ENCODE measurements at places on chromosomes 12 and 14. TPM values are rescaled to one million over a fixed set of nuclear protein-coding genes. Genes with fewer than 3 reads are reported as not detected.

DNA sequence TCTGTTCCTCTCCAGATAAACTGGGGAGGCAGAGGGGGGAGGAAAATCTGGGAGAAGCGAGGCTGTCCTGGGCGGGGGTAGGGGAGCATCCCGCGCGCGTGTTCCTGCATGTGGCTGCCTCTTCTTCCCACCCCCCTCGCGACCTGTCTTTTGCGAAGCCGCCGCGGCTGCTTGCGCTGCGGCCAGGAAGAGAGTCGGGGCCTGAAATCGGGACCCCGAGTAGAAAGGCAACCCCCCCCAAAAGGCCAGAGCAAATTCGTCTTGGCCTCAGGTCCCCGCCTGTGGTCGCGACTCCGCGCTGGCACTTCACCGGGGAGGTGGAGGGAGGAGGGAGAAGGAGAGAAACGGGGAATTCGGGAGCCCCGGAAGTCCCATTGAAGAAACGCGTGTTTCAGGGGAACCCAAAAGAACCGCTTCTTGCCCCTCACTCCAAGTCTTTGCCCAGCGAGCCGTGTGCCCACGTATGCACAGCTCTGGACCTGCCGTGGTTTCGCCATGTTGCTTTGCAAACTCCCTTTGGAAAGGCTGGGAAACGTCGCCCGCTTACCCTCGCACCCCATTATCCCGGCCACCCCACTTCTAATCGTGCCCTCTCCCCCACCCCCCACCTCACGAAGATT is 944 bp downstream of the CCND2 start:
- DNase-seq, result no peak

DNA sequence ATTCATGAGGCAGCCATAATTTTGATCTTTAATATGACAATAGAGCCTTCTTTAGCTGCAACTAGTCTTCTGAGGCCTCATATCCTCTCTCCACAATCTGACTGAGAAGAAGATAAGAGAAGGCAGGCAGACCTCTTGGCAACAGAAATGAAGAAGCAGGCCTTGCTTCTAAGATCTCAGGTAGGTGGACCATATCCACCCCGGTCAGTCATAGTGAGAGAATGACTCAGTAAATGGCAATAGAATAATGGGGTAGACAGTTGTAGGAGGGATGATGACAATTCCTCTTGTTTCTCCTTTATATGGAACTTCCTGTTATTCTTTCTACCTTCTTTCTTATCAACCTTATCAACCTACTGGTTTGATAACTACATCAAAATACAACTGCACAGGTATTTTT is 246.7 kb upstream of the G2E3 start:
- no peak for DNase-seq

The LRCOL1 gene
- total RNA-seq, result not detected

The SLC25A3 gene
- 200 TPM for total RNA-seq

DNA sequence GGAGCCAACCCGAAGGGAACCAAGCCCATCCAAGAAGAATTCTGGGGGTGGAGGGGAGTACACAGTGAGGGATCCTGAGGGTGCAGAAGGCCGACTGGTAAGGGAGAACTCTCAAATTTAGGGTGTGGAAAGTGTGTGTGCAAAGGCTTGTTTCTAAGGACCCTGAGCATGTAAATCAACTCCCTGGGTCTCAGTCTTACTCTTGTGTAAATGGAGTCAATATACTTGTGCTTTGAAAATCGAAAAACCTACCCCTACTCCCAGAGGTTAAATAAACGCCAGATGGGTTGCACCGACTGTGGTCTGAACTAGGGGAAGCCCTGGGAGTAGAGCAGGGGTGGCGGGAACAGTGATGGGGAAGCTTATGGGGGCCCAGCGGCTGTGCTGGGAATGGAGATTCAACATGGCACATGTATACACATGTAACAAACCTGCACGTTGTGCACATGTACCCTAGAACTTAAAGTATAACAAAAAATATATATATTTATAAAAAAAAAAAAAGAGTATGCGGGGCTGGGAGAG is 6.0 kb downstream of the B4GALNT1 start:
- DNase-seq, result no peak

GRCh38 chr12:112430929-112431328 is 12.2 kb downstream of the PTPN11 start:
- no peak for DNase-seq

DNA sequence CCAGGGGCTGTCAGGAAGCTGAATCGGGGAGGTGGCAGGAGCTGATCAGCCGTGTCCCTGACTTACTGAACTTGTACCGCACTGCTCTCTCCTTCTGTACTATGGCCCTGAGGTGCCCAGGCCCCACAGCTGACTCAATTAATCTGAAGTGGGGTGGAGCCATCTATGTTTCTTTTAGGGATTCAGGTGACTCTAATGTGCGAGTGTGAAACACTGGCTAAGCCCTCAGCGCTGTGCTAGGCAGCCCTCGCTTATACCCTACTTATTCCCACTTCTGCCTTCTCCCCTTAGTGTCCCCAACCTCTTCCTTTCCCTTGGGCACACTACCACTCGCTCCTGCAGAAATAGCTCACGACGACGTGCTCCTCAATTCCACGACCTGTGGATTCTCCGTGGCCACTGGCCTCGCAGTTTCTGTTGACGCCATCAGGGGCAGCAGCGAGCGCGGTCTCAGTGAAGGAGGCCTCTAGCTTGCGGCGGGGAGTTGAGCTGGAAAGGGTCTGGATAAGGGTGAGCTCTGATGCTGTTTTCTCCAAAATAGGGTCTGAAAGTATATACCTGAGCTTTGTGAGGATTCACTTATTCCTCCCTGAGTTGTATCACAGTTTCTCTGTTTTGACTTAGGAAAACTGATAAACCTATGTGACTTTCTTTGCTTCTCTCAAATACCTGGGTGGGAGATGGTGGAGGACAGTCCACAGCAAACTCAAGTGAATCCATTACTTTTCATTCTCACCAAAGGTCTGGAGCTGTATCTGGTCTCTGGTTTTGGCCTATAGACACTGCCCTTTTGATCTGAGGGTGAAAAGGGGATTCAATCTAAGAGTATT is 167.6 kb downstream of the SLC41A2 start:
- no peak for DNase-seq

The CRACR2A gene
- 1.1 TPM for total RNA-seq

GRCh38 chr12:98319716-98320425 is 195.5 kb upstream of the TMPO start:
- DNase-seq, result no peak

The B4GALNT3 gene
- 2.2 TPM for total RNA-seq

The CLEC2A gene
- total RNA-seq, result not detected

The HOXC11 gene
- total RNA-seq, result not detected

The ADAMTS20 gene
- 0.47 TPM for total RNA-seq

GRCh38 chr12:111506260-111506659 is 92.9 kb downstream of the ATXN2 start:
- DNase-seq, result no peak

DNA sequence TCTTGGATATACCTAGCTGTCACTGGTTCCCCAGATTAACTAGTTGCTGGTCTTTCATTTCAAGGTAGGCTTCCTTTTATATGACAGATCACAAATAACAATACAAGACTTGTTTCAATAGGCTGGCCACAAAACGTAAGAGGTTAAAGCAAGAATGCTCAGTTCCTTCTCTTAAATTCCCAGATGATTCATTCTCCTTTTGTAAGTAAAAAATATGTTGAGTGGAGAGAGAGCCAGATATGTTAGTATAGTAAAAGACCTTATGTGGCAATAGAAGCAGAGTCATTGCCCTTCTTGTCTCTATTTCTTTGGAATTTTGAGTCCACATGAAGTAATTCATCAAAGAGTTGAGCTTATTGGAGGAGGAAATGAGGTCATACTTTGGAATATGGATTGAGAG is 939.0 kb upstream of the ATXN7L3B start:
- DNase-seq, result no peak

The NPAS3 gene
- total RNA-seq, result 44.6 TPM
